ENCODE measurements at places on chromosomes 2 and 18. TPM values are rescaled to one million over a fixed set of nuclear protein-coding genes. Genes with fewer than 3 reads are reported as not detected.
A peak's percentile ranks its signal among the peaks of the same experiment; 100 is the strongest.

GRCh38 chr2:175904035-175904434 is 98.0 kb downstream of the LNPK start:
- H3K4me1 ChIP-seq, result peaks cover 13% of the 10 kb centered on the region
- H3K27ac ChIP-seq, result no peak overlapping the region
- H3K27me3 ChIP-seq, result no peaks in the 10 kb centered on the region
- H3K4me3 ChIP-seq, result no peak overlapping the region
- H3K36me3 ChIP-seq, result no peaks in the 10 kb centered on the region

GRCh38 chr2:122745603-122746002 is 990.2 kb downstream of the TSN start:
- no peak overlapping the region for H3K27ac ChIP-seq
- no peak for DNase-seq
- no peaks in the 10 kb centered on the region for H3K4me1 ChIP-seq
- no peaks in the 10 kb centered on the region for H3K27me3 ChIP-seq

GRCh38 chr2:67393237-67393636 is 3.9 kb upstream of the ETAA1 start:
- no peak overlapping the region for H3K4me3 ChIP-seq
- no peaks in the 10 kb centered on the region for H3K36me3 ChIP-seq
- no peaks in the 10 kb centered on the region for H3K27me3 ChIP-seq
- H3K27ac ChIP-seq, result no peak overlapping the region
- H3K4me1 ChIP-seq, result peaks cover 4% of the 10 kb centered on the region
- DNase-seq, result no peak

GRCh38 chr18:50422286-50422898 is 47.5 kb downstream of the SKA1 start:
- peaks cover 1% of the 10 kb centered on the region for H3K4me1 ChIP-seq
- no peaks in the 10 kb centered on the region for H3K27me3 ChIP-seq
- no peak overlapping the region for H3K27ac ChIP-seq
- peaks cover 22% of the 10 kb centered on the region for H3K36me3 ChIP-seq

DNA sequence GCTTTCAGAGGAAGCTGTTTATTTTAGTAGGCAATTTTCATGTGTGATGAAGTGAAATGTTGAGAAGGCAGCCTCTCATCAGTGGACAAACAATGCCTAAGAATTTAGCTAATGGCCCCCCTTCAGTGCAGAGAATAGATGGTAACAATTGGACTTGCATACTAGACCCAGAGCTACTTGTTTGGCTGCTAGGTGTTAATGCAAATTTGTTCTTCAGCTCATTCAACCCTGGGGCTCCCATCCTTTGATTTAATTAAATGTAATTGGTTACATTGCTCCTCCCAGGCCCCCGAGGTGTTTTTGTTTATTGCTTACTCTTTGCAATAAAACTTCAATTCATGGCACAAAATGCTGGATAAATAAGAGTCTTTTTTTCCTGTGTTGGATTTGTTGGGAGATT is 68.6 kb downstream of the CAMKMT start:
- H3K27me3 ChIP-seq, result no peaks in the 10 kb centered on the region
- H3K4me3 ChIP-seq, result no peak overlapping the region
- no peak overlapping the region for H3K27ac ChIP-seq
- peaks cover 14% of the 10 kb centered on the region for H3K4me1 ChIP-seq
- no peaks in the 10 kb centered on the region for H3K36me3 ChIP-seq

DNA sequence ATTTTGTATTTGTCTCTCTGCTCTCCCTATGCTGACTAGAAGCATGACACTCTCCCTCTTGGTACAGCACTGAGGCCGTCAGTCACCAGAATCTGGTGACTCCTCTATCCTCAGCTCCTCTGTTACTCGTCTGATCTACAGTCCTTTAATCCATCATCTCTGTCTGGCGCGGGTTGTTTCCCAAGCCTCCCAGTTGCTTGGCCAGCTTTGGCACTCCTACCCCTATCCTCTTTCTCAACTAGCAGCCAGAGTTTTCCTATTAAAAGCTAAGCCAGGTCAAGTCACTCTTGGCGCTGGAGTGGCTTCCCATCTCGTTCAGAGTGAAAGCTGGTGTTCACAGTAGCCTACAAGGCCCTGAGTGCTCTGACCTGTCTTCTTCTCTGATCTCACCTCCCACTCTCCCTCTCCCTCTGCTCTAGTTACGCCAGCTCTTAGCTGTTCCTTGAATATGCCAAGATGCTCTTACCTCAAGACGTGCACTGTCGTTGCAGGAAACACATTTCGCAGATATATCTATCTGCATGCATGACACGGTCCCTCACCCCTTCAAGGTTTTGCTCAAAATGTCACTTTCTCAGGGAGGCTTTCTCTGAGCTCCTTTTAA is 41.8 kb upstream of the PSME4 start:
- no peaks in the 10 kb centered on the region for H3K4me1 ChIP-seq
- no peaks in the 10 kb centered on the region for H3K36me3 ChIP-seq

- peaks cover 1% of the 10 kb centered on the region for H3K4me1 ChIP-seq
- H3K4me3 ChIP-seq, result no peak overlapping the region
- H3K27me3 ChIP-seq, result peaks cover 5% of the 10 kb centered on the region
Measured at GRCh38 chr2:101063352-101064124, 61.4 kb downstream of the RPL31 start.

DNA sequence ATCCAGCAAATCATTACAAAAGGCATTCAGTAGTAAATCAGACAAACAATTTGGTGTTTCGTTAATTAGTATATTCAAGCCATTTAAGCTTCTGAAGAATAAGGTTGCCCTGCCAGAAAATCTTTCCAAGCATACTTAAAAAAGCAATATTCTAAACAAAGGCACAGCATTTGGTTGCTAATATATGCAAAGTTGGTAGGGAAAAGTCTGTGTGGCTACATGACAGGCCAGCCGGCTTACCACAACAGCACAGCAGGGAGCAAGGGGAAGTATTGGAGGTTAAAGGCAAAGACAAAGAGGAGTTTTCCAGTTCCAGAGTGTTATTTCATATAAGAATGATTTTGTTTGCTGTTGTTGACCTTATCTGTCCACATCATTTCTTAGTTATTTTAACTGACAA is 282.3 kb downstream of the MBD5 start:
- H3K4me1 ChIP-seq, result peaks cover 22% of the 10 kb centered on the region
- H3K36me3 ChIP-seq, result no peaks in the 10 kb centered on the region
- peaks cover 2% of the 10 kb centered on the region for H3K27me3 ChIP-seq
- no peak overlapping the region for H3K4me3 ChIP-seq

- H3K4me3 ChIP-seq, result no peak overlapping the region
- no peaks in the 10 kb centered on the region for H3K27me3 ChIP-seq
- peaks cover 4% of the 10 kb centered on the region for H3K4me1 ChIP-seq
- no peaks in the 10 kb centered on the region for H3K36me3 ChIP-seq
Measured at GRCh38 chr2:37080689-37081088, 3.5 kb downstream of the HEATR5B start.

- peak overlapping the region; percentile 17 for H3K27ac ChIP-seq
- no peaks in the 10 kb centered on the region for H3K27me3 ChIP-seq
- no peak for DNase-seq
Measured at GRCh38 chr2:156562124-156562523, 125.9 kb downstream of the GPD2 start.

GRCh38 chr2:239385096-239386000 is 15.5 kb downstream of the HDAC4 start:
- peaks cover 10% of the 10 kb centered on the region for H3K27me3 ChIP-seq
- H3K4me1 ChIP-seq, result peaks cover 37% of the 10 kb centered on the region
- peak; percentile 10 for DNase-seq
- H3K36me3 ChIP-seq, result peaks cover 19% of the 10 kb centered on the region
- H3K4me3 ChIP-seq, result no peak overlapping the region

GRCh38 chr2:233416706-233417105 is 62.4 kb downstream of the DGKD start:
- peaks cover 13% of the 10 kb centered on the region for H3K36me3 ChIP-seq
- no peak overlapping the region for H3K4me3 ChIP-seq
- peaks cover 5% of the 10 kb centered on the region for H3K27me3 ChIP-seq
- no peak for DNase-seq

- H3K4me1 ChIP-seq, result no peaks in the 10 kb centered on the region
- no peaks in the 10 kb centered on the region for H3K36me3 ChIP-seq
- H3K27ac ChIP-seq, result peak overlapping the region; percentile 25
- no peak overlapping the region for H3K4me3 ChIP-seq
- H3K27me3 ChIP-seq, result no peaks in the 10 kb centered on the region
Measured at GRCh38 chr2:206004004-206004693, 81.8 kb downstream of the INO80D start.

DNA sequence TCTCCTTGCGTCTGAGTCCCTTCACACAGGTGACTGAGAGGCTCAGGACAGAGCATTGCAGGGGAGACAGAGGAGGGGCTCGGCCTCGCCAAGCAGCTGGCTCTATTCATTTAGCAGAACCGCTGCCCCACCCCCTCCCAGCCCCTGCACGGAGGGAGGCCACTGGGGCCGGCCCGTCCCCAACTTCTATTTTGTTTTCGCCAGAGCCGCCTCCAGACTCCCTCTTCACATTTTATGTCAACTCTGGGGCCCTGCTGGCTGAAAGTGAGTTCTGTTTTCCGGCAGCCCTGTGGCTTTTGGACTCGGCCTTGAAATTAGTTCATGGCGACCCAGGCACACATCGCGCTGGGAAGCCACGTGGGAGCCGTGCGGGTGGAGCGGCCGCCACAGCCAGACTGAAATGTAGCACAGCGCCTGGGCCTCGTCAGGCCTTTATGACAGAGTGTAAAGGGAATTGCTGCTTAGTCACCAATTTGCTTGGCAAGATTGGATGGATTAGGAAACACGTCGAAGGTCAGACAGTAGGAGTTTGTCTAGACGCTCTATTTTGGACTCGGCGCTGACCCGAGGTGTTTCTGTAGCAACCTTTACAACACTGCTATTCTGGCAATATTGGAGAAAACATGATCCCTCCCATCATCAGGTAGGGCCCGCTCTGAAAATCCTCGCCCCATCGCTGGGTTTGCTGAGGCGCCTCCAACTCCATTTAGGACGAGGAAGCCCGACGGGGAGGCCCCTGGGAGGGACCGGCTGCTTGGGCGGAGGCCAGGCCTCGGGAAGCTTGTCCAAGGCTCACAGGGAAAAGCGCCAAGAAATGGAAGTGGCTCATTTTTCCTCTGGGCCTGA is 90.7 kb upstream of the CTDP1 start:
- no peak overlapping the region for H3K27ac ChIP-seq
- H3K36me3 ChIP-seq, result peaks cover 5% of the 10 kb centered on the region
- no peak overlapping the region for H3K4me3 ChIP-seq

DNA sequence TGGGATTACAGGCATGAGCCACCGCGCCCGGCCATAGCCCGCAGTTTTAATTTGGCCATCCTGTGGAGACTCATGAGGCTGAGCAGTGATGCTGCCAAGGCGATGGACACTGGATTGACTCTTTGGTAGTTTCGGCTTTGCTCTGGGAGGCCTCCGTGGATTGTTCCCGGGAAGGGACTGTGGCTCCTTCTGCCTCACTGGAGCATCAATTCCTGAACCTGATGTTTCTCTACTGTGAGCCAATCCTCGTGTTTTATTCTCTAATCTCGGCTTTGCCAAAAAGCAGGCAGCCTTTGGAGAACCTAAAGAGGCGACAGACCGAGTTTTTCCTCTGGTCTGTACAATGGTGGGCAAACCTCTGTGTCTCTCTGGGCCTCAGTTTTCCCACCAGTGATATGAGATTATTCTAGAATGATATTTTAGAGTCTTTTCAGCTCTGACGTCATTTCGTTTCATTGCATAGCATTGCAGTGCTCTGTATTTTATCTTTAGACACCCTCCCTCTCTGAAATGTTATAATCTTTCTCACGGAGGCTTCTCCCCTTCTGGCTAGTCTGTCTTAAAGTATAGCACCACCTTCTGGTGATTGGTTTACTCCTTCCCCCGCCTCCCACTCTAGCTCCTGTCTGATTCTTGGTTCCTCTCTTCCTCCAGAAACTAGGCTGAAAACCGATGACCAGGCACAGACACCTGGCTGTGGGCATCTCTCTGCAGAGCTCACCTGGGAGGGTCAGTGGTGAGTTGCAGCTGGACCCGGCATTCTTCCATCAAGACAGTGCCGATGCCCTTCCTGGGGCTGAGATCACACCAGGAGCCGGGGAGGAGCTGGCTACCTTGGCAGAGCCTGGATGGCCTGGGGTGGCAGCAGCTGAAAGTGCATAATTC is 341.3 kb downstream of the MYCN start:
- no peak overlapping the region for H3K4me3 ChIP-seq
- H3K4me1 ChIP-seq, result peaks cover 30% of the 10 kb centered on the region
- H3K36me3 ChIP-seq, result no peaks in the 10 kb centered on the region
- peaks cover 10% of the 10 kb centered on the region for H3K27me3 ChIP-seq

GRCh38 chr2:46347648-46348280 is 50.6 kb downstream of the EPAS1 start:
- no peak overlapping the region for H3K27ac ChIP-seq
- H3K36me3 ChIP-seq, result no peaks in the 10 kb centered on the region
- DNase-seq, result no peak

DNA sequence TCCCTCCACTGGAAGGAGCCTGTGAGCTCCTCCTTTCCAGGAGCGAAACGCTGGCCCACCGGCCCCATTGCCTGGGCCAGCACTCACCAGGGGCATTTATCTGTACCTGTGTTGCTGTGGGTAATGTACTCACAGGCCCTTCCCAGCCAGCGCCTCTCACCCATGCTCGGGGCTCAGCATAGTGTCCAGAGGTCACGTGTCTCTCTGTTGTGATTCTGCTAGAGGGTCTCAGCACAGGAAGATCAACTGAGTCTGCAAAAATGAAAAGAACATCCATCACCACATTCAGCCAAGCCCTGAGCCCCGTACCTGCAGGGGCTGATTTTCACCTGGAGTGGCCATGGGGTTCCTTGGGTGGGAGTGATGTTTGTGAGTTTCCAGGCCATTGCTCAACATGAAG is 103.1 kb upstream of the TPO start:
- no peaks in the 10 kb centered on the region for H3K36me3 ChIP-seq
- DNase-seq, result no peak
- H3K27ac ChIP-seq, result no peak overlapping the region

DNA sequence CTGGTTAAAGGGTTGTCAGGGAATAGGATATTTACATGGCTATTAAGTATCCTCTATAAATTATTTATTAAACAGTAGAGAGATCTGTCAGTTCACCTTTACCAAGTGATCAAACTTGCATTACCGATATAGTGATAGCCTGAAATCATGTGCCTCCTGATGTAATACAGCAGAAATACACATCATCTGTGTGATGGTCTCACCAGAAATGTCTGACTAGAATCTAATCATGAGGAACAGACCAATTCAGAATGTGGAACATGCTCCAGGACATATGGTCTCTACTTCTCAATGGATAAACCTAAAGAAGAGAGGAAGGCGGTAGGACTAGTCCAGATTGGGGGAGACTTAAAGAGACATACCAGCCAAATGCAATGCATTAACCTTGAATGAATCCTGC is 6.2 kb downstream of the VPS54 start:
- no peaks in the 10 kb centered on the region for H3K27me3 ChIP-seq
- H3K4me3 ChIP-seq, result no peak overlapping the region
- no peaks in the 10 kb centered on the region for H3K36me3 ChIP-seq
- no peak for DNase-seq
- H3K27ac ChIP-seq, result peak overlapping the region; percentile 10

FBXO48 gene
- 0.81 TPM for total RNA-seq

MOGAT1 gene
- not detected for total RNA-seq

PUS10 gene
- 2.5 TPM for total RNA-seq

ZAP70 gene
- 1.3 TPM for total RNA-seq

FAM228A gene
- 0.69 TPM for total RNA-seq

PDE1A gene
- total RNA-seq, result 4.2 TPM

IL1A gene
- total RNA-seq, result not detected

DPP10 gene
- total RNA-seq, result 15.1 TPM

ATG16L1 gene
- 29.3 TPM for total RNA-seq

SLC40A1 gene
- 0.56 TPM for total RNA-seq

IL1RN gene
- total RNA-seq, result not detected

UGT1A5 gene
- not detected for total RNA-seq

All from glutamatergic neuron (in vitro differentiated cells).